ENCODE measurements at places on chromosomes 7 and 10. TPM values are rescaled to one million over a fixed set of nuclear protein-coding genes. Genes with fewer than 3 reads are reported as not detected.

GRCh38 chr10:46026106-46026505 is 4.3 kb downstream of the NCOA4 start:
- peak overlapping the region; percentile 89 for H3K27ac ChIP-seq
- H3K27me3 ChIP-seq, result no peaks in the 10 kb centered on the region
- DNase-seq, result no peak
- peak overlapping the region; percentile 29 for H3K4me3 ChIP-seq

The MYH16 gene
- total RNA-seq, result not detected

DNA sequence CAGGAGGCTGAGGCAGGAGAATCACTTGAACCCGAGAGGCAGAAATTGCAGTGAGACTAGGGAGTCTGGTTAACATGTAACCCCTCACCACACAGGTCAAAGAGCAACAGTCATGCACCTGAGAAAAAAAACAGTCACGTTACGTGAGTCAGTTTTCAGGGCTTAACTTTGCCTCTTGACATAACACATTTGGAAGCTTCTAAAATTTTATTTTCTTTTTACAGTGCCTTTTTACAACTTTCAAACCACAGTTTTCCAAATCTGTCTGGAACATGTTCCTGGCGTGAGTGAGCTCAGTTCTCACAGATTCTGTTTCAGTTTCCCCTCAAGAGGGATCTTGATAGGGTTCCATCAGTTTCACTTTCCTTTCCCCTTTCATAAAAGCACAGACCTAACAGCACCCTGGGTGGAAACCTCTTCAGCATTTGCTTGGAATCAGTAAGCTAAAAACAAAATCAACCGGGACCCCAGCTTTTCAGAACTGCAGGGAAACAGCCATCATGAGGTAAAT is 4.4 kb downstream of the IFIT3 start:
- H3K4me3 ChIP-seq, result peak overlapping the region; percentile 64
- no peaks in the 10 kb centered on the region for H3K27me3 ChIP-seq
- H3K27ac ChIP-seq, result peak overlapping the region; percentile 90
- no peak for DNase-seq
- H3K36me3 ChIP-seq, result no peaks in the 10 kb centered on the region

The CAMK1D gene
- total RNA-seq, result 2.5 TPM

- H3K4me3 ChIP-seq, result no peak overlapping the region
- H3K4me1 ChIP-seq, result no peaks in the 10 kb centered on the region
- no peaks in the 10 kb centered on the region for H3K36me3 ChIP-seq
- peaks cover 17% of the 10 kb centered on the region for H3K27me3 ChIP-seq
- no peak overlapping the region for H3K27ac ChIP-seq
These were observed 274.9 kb upstream of the GALNT17 start for GRCh38 chr7:70856901-70857630.

The STOX1 gene
- total RNA-seq, result 0.33 TPM

GRCh38 chr7:156984174-156984891 is 26.1 kb downstream of the MNX1 start:
- peaks cover 7% of the 10 kb centered on the region for H3K36me3 ChIP-seq
- DNase-seq, result no peak
- H3K4me3 ChIP-seq, result peak overlapping the region; percentile 17
- H3K4me1 ChIP-seq, result no peaks in the 10 kb centered on the region
- peak overlapping the region; percentile 4 for H3K27ac ChIP-seq

GRCh38 chr10:66321723-66322665 is 603.8 kb upstream of the LRRTM3 start:
- no peaks in the 10 kb centered on the region for H3K36me3 ChIP-seq
- H3K4me1 ChIP-seq, result peaks cover 13% of the 10 kb centered on the region
- H3K27ac ChIP-seq, result peak overlapping the region; percentile 51
- H3K27me3 ChIP-seq, result no peaks in the 10 kb centered on the region
- DNase-seq, result no peak

DNA sequence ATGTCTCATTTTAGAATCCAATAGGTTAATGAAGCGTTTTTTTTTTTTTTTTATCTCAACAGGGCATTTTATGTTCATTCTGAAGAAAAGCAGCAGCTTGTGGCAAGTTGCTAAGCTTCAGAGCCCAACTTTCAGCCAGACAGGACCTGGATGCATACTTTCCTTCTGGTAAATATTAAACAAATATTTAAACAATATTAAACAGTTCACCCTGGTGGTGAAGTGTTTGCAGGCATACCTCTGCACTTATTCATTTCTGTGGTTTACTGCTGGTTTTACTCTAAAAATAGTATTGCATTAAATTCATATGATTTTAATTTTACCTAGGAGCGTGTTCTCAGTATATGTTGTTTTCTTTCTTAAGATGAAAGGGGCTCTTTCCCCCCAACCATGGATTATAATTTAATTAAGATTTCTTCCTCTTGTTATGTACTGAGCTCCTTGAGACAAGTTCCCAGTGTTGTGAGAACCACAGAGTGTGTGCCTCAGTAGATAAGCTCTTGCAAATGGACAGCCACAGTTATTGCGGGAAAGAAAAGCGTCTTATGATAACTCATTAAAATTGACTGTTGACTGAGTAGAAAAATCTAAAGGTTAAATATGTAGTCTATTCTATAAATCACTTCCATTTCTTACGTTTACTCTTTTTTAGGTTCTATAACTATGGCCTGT is 155.8 kb downstream of the MALRD1 start:
- H3K27me3 ChIP-seq, result no peaks in the 10 kb centered on the region
- no peak overlapping the region for H3K4me3 ChIP-seq
- no peak for DNase-seq
- no peak overlapping the region for H3K27ac ChIP-seq
- no peaks in the 10 kb centered on the region for H3K36me3 ChIP-seq

GRCh38 chr10:93378997-93379730 is 103.0 kb downstream of the MYOF start:
- H3K27me3 ChIP-seq, result no peaks in the 10 kb centered on the region
- H3K36me3 ChIP-seq, result peaks cover 41% of the 10 kb centered on the region
- H3K4me3 ChIP-seq, result no peak overlapping the region
- peaks cover 26% of the 10 kb centered on the region for H3K4me1 ChIP-seq
- no peak overlapping the region for H3K27ac ChIP-seq

DNA sequence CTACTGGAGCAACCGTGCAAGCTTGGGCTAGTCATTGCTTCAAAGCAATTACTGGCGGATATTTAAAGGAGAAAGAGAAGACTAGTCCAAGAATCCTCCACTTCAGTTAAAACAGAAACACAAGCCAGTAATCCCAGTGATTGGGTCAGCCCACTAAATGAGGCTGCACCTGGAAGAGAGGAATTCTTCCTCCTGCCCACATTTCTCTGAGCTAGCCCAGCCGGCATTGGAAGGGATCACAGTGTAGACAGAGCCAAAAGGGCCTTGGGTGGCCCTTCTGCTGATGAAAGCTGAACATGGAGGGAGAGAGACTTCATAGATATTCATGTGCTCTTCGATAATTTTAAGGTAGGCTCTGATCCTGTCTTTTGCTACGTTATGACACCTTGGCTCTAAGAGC is 228.4 kb downstream of the KIAA1217 start:
- no peaks in the 10 kb centered on the region for H3K27me3 ChIP-seq
- H3K4me1 ChIP-seq, result peaks cover 10% of the 10 kb centered on the region
- H3K36me3 ChIP-seq, result peaks cover 55% of the 10 kb centered on the region
- no peak overlapping the region for H3K4me3 ChIP-seq
- no peak overlapping the region for H3K27ac ChIP-seq
- DNase-seq, result no peak

DNA sequence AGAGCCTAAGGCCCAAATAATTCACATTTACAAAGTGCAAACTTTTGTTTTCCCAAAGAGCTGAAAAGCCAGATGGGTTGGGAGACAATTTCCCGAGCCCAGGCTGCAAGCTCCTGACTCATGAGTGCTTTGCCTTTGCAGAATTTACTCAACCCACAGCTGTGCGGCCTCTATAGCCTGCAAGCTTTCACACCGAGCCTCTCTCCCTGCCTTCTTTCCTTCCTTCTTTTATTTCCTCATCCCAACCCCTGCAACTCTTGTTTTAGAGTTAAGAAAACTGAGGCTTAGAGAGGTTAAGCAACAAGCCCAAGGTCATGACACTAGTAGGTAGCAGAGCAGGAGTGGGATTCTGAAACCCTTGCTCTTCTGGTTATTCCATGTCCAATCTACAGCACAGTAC is 203.0 kb upstream of the GPR26 start:
- no peak overlapping the region for H3K4me3 ChIP-seq
- H3K27ac ChIP-seq, result no peak overlapping the region
- no peaks in the 10 kb centered on the region for H3K4me1 ChIP-seq
- DNase-seq, result no peak

- no peak overlapping the region for H3K4me3 ChIP-seq
- DNase-seq, result no peak
- no peak overlapping the region for H3K27ac ChIP-seq
- peaks cover 27% of the 10 kb centered on the region for H3K27me3 ChIP-seq
These were observed 56.1 kb downstream of the ZNF783 start for GRCh38 chr7:149317986-149318672.

DNA sequence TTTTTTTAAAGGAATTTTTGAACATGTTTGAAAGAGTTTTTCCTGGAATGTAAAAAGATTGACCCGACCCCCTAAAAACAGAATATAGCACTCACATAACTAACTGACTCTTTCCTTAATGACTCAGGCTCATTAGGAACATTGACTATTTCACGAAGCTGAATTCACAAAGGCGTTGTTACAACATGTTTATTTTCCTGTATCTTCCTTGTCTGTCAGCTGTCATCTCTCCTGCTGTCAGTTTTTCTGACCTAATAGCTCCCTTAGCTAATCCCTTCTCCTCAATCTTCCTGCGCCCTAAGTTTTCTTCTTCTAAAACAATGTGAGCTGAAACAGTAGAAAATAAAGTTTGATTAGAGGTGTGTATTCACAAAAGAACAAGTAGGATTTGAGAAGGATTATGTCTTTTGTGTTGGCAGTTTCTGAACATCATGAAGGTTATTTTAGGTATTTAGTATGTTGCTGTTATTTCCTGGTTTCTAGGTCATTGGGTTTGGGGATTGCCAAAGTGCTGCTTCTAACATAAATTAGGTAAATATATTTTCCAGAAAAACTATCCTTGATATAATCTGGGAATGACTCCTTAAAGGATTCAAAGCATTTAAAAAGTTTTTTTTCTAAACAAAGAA is 4.6 kb upstream of the MDFIC start:
- H3K4me3 ChIP-seq, result no peak overlapping the region
- H3K36me3 ChIP-seq, result no peaks in the 10 kb centered on the region
- H3K4me1 ChIP-seq, result peaks cover 7% of the 10 kb centered on the region
- H3K27ac ChIP-seq, result no peak overlapping the region

- no peak overlapping the region for H3K4me3 ChIP-seq
- no peaks in the 10 kb centered on the region for H3K36me3 ChIP-seq
- no peak overlapping the region for H3K27ac ChIP-seq
- no peak for DNase-seq
- no peaks in the 10 kb centered on the region for H3K4me1 ChIP-seq
These were observed 303.4 kb downstream of the WDR37 start for GRCh38 chr10:1359626-1359955.

GRCh38 chr7:16816824-16817223 is 12.0 kb upstream of the AGR2 start:
- H3K27me3 ChIP-seq, result no peaks in the 10 kb centered on the region
- no peak overlapping the region for H3K4me3 ChIP-seq
- no peak overlapping the region for H3K27ac ChIP-seq
- no peak for DNase-seq
- no peaks in the 10 kb centered on the region for H3K36me3 ChIP-seq

- no peak overlapping the region for H3K4me3 ChIP-seq
- DNase-seq, result no peak
- no peaks in the 10 kb centered on the region for H3K27me3 ChIP-seq
- H3K4me1 ChIP-seq, result no peaks in the 10 kb centered on the region
- no peak overlapping the region for H3K27ac ChIP-seq
These were observed 326.6 kb downstream of the PHF14 start for GRCh38 chr7:11300241-11300640.

The CALHM1 gene
- not detected for total RNA-seq

DNA sequence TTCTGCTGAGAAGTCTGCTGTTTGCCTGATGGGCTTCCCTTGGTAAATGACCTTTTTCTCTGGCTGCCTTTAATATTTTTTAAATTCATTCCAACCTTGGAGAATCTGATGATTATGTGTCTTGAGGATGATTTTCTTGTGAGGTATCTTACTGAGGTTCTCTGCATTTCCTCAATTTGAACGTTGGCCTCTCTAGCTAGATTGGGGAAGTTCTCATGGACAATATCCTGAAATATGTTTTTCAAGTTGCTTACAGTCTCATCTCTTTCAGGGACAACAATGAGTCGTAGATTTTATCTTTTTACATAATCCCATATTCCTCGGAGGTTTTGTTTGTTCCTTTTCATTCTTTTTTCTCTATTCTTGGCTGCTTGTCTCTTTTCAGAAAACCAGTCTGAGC is 208.4 kb downstream of the KIF20B start:
- no peak overlapping the region for H3K27ac ChIP-seq
- peaks cover 17% of the 10 kb centered on the region for H3K27me3 ChIP-seq
- H3K36me3 ChIP-seq, result no peaks in the 10 kb centered on the region

DNA sequence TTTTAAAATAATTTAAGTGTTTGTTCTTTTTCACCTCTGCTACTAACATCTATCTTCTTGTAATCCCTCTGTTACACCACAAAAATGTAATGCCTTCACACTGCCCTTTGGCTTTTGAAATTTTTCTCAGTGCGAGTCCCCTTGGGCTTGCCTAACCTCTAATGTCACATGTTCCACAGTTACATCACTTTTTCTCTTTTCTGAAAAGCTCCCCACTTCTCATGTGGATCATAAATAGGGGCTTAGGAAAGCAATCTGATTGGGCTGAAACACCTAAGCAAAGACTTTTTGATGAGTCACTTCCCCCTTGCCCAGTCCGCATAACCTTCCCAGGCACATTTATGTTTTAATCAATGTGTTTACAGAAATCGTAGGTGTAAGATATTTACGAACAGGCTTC is 288.2 kb downstream of the IPMK start:
- H3K4me1 ChIP-seq, result no peaks in the 10 kb centered on the region
- no peak overlapping the region for H3K27ac ChIP-seq
- no peaks in the 10 kb centered on the region for H3K36me3 ChIP-seq

DNA sequence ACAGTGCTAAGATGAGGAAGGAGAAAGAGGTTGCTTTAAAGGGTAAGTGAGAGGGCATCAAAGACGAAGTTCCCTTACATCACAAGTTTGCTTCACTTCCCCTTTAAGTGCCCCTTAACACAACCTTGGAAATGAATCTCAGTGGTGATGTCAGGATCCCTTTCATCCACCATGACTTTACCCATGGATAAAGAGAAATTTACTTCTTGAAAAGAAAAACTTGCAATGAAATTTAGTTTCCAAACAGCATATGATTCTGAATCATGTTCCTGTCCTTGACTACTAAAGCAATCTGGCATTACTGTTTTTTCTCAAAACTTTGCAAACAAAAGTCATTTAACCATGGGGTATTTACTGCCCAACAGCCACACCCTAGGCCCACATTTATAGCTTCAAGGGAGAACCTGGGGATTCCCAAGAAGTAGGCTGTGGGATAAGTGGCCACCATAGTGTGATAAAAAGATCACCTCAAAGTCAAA is 135.9 kb downstream of the ITGB8 start:
- no peak overlapping the region for H3K27ac ChIP-seq
- H3K27me3 ChIP-seq, result no peaks in the 10 kb centered on the region
- no peaks in the 10 kb centered on the region for H3K36me3 ChIP-seq
- H3K4me1 ChIP-seq, result no peaks in the 10 kb centered on the region

The MOGAT3 gene
- total RNA-seq, result not detected

GRCh38 chr7:92854501-92855238 is 18.3 kb upstream of the CDK6 start:
- H3K4me1 ChIP-seq, result no peaks in the 10 kb centered on the region
- no peak for DNase-seq
- no peaks in the 10 kb centered on the region for H3K27me3 ChIP-seq
- no peak overlapping the region for H3K27ac ChIP-seq
